ENCODE measurements at places on chromosomes 7 and 10.

- DNase-seq, result no peak
Measured at GRCh38 chr7:16028103-16028502, 341.6 kb upstream of the MEOX2 start.

DNA sequence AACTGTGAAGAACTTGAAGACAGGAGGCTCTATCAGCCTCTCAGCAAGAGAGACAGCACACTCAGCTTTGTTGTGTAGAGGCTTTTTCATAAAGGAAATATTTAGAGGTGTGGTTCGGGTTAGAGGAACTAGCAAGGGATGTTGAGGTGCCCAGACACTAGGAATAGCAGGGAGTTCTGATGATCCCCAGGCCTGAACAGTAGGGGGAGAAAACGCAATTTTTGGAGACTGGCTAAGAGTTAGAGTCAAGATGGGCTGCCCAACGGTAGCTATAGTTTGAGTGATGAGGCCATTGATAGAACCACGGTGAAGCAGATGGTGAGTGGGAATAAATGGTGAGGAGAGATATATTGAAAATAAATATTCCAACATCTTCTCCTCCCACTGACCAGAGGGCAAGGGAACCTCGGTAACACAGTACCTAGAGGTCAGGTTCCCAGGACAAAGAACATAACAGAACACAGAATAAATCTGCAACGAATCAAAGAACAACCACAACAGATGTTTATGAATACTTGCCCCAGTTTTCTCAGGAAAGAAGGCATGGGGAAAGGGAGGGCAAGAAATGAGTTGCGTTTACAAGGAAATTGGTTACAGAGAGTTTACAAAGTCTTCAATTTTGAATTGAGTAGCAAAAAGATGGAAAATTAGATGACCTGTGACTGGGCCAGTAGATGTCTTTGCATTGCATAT lies 24.2 kb upstream of the BPGM start:
- DNase-seq, result no peak

GRCh38 chr7:90752051-90752450 lies 155.9 kb downstream of the CDK14 start:
- no peak for DNase-seq

GRCh38 chr7:48868916-48869315 lies 55.4 kb upstream of the CDC14C start:
- no peak for DNase-seq

DNA sequence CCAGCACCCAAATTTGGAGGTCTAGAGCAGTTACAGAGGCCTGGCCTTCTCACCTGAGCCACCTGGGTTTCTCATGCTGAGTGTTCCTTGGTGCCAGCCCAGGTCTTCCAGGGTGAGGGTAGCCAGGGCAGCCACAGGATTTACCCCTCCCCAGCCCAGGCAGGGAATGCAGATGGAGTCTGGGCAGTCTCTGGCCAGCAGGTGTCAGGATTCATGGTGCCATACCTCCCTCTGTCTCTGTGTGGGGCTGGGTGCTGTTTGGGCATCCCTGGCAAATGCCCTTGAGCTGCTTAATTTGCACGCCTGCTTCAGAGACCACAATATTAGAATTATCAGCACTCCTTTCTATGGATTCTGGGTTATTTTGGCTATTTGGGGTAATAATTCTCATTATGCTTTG lies 246.7 kb downstream of the GFRA1 start:
- DNase-seq, result no peak

DNA sequence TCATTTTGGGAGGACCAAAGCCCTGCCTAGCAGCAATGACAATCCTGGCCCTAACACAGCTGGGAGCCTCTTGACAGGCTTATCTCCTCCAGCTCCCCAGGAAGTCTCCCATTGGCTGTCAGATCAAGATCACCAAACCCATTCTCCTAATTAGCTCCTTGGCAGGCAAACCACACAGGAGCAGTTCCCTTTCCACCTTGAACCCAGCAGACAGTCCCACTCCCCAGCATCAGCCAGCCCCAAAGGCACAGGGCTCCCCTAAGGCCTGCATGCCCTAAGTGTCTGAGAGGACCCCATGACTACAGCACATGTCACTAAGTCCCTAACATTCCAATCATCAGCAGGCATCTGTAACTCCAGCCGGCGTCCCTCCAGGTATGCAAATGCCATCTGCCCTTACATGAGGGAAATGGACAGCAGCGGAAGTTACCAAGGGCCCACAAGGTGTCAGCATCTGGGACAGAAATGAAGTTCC lies 348.5 kb downstream of the KCNMA1 start:
- no peak for DNase-seq

DNA sequence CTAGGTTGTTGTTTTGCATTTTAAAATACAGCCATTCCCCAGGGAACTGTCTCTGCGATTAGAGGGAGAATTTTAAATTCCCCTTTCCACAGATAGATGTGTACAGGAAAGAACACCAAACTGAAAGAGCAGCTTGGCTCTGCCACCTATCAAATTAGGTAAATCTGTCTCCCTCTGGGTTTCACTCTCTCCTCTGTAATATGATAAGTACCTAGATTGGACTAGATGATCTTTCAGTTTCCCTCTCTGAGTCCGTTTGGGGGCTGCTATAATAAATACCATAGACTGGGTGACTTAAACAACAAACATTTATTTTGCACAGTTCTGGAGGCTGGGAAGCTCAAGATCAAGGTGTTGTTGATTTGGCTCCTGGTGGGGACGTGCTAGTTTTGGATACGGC lies 186.0 kb downstream of the KIF20B start:
- DNase-seq, result no peak

- DNase-seq, result no peak
Measured at GRCh38 chr7:33494474-33494873, 365.1 kb downstream of the BBS9 start.

GRCh38 chr10:13977861-13978532 lies 352.7 kb downstream of the FRMD4A start:
- no peak for DNase-seq

DNA sequence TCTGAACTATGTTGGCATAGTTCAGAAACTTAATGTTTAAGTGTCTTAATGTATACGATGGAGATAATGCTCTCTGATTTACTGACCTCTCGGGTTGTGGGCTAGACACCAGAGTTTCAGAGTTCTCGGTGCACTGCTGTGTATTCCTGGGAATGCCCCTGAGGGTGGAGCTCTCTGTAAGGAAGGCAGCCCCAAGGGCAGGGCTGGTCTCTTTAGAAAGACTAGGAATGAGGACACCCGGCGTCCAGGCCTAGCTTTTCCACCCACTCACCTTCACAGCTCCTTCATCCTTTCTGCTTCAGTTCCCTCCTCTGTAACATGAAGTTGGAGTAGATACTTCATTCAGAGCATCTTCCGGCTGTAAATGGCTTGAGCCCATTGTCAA lies 536.6 kb upstream of the GALNT17 start:
- no peak for DNase-seq

DNA sequence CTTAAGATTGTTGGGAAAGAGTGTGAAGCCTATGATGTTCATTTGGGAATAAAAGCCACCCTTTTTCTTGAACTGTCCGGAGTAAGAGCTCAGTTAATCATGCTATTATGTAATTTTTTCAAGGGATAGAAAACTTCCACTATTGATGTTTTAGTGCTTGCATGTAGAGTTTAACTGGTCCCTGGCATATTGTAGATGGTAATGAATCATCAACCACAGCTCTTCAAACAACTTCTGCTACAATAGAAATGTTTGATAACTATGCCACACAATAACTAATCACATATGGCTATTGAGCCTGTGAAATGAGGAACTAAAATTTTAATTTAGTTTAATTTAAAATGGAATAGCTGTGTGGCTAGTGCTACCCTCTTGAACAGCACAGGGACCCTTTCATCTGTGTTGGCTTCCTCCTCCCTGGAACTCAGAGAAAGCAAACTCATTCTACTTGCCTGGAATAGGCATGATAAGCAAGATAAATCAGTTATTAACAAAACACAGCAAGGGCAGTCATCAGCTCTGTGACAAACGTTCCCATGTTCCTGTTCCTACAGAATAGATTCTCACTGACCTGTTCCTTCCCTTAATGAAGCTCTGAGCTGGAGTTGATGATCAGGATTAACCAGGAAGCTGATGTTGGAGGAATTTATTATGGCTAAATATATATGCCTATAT lies 4.9 kb upstream of the SRI start:
- DNase-seq, result no peak

- no peak for DNase-seq
Measured at GRCh38 chr10:642186-642890, 47.1 kb downstream of the DIP2C start.

GRCh38 chr7:41889040-41889439 lies 186.2 kb upstream of the INHBA start:
- no peak for DNase-seq

DNA sequence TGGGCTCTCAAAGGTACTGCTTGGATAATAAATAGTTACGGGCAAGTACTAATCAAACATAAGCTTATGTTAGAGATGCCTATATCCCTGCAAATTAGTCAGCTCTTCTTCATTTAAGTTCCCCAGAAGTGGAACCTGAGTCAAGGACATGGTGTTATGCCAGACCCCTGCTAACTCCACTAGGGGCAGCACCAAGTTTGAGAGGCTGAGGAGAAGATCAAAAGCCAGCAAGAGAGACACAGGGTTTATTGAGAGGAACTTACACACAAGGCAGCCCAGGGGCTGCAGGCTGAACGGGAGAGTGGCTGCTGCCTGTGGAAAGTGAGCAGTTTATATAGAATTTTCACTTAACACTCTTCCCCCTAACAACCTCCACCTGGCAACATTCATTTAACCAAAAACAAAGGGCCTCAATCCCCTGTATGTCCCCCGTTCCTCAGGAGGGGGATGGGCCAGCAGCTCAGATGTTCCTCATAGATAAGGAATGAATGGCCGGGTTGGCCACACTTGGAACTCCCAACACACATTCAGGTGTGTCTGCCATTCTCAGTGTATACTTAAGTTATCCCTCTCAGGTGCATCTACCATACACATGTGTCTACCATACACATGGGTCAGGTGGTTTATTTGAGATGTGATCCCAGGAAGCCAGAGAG lies 62.6 kb upstream of the GHITM start:
- no peak for DNase-seq

- DNase-seq, result no peak
Measured at GRCh38 chr10:133245439-133246235, 8.0 kb downstream of the VENTX start.

DNA sequence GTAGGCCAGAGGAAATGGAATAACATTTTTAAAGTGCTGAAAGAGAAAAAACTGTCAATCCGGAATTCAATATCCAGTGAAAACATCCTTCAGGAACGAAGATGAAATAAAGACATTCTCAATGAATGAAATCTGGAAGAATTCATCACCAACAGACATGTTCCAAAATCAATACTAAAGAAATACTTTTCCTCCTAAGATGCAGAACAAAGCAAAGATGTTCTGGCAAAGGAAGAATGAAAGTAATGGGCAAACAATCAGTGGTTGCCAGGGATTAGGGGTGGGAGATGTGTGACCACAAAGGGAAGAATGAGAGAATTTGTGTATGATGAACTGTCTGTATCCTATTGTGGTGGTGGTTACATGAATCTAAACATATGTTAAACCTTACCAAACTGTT lies 52.8 kb upstream of the EEPD1 start:
- no peak for DNase-seq
